ENCODE measurements at places on chromosomes 3 and 15.

DNA sequence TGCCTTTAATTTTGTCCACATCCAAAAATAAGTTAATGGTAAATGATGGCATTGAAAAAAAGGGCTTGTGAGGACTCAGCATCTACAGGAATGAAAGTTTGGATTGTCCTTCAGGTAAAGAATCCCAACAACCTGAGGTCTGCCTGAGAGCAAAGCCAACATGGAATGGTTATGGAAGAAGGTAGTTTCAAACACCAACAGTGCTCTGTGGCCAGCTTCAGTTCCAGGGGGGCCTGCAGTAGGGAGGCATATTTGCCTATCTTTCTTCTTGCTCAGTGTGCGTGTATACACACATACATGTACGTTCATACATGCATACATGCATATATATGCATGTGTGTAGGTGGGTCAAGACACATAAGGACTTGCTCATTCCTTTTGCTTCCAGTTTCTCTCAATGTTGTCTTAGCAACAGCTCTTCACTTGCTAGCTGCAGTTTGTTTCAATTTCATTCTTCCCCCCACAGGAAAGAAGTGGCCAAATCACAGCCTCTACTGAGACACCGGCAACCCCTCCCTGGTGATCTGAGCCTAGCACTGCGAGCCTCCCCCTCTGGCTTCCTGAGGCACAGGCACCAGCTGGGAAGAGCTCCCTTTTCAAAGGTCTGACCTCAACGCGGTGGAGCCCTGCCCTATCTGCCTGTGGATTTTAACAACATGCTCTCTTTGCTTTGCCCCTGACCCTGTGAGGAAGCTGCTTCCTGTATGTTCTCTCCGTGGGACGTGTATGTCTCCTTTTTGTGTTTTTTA lies 146.2 kb downstream of the KLF13 start:
- DNase-seq = no peak

- DNase-seq = no peak
Observed at GRCh38 chr3:93906245-93906644, 67.5 kb downstream of the PROS1 start.

DNA sequence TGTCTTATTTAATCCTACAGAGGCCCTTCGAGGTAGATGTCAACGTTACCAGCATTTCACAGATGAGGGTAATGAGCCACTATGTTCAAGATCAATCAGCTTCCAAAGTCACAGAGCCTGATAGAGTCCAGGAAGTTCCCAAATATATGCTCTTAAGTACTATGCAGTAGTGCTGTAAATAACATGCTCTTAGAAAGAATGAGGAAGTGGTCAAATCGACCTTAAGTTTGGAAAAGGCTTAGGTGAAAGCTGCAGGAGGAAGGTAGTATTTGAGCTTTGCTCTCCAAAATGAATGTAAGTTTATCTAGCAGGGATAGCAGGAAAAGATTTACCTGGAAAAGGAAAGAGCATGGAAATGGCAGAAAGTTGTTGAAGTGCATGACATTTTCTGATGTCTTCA lies 234.0 kb downstream of the RBMS3 start:
- DNase-seq = no peak

DNA sequence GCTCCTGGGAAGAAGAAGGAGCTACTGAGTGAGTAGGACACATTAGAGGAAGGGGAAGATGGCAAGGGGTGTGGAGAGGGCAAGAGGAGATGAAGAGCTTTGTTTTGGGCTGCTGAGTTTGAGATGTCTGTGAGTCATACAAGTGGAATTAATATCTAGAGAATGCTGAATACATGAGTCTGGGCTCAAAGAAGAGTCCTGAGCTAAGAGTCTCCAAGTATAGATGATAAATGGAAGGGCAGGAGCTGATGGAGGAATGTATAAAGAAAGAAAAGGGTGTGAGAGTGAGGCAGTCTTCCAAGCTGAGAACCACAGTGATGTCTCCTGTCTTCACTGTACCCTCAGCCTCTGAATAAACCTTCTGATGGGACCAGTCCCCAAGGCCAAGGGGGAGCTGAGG lies 205.5 kb upstream of the MRPL3 start:
- DNase-seq = no peak

DNA sequence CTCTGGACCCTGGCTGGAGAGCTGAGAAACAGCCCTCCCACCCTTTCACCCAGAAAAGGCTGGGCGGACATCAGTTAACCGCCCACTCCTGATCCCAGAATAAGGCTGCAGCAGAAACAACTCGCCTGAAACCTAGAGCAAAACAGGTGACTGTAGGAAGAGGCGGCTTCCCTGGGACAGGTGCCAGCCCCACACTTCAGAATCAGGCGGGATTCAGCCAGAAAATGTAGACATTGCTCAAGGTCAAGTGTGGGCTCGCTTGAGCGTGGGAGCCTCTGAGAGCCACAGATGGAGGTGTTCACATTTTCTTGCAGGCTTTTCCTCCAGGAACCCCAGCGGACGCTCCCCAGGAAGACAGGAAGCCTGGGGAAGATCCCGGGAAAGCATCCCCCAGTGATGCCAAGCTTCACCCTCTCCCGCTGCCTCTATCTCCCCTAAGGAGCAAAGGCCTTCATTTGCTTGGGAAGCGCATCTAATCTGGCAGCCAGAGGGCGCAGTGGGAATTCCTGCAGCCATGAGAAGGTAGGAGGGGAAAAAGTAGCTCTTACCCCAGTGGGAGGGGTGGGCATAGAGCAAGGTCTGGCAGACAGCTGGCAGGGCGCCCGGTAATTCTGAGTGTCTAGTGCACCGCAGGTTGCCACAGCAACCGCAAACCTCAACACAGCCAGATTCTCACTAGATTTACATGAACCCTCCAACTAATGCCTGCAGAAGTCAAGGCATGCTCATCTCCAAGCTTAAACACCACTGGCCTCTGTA lies 77.7 kb downstream of the OCA2 start:
- DNase-seq = no peak

DNA sequence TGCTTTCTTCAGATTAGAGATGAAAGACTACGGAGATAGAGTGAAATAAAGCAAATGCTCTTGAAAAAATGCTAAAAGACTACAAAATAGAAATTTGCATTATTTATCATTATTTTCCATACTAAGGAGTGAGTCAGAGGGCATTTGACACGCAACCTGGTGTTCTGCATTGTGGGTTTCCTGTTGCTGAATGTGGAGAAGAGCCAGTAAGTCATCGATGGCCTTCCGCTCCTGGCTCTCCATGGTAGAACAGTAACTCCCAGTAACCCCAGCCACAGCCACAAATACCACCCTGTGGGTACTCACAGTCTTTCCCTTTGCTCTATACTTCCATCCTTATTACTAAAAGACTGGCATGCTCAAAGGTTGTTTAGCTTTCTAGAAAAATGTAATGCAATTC lies 61.5 kb downstream of the CGGBP1 start:
- DNase-seq = no peak

- no peak for DNase-seq
Observed at GRCh38 chr3:63992516-63993209, 30.6 kb downstream of the PSMD6 start.

DNA sequence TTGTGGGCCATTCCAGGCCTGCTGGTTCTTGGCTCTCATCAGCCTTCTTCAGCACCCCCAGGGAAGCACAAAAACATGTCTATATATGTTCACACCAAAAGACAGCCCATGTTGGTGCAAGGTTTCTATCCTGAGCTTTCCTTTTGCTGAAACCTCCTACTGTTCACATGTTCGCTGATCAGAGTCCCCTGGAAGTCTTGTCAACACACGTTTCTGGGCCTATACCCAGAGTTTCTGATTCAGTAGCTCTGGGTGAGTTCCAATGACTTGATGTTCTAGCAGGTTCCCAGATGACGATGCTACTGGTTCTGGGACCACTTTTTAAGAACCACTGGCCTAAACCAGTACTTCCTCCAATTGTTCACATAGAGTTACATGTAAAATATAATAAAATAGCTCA lies 46.0 kb downstream of the SUCNR1 start:
- DNase-seq = no peak

DNA sequence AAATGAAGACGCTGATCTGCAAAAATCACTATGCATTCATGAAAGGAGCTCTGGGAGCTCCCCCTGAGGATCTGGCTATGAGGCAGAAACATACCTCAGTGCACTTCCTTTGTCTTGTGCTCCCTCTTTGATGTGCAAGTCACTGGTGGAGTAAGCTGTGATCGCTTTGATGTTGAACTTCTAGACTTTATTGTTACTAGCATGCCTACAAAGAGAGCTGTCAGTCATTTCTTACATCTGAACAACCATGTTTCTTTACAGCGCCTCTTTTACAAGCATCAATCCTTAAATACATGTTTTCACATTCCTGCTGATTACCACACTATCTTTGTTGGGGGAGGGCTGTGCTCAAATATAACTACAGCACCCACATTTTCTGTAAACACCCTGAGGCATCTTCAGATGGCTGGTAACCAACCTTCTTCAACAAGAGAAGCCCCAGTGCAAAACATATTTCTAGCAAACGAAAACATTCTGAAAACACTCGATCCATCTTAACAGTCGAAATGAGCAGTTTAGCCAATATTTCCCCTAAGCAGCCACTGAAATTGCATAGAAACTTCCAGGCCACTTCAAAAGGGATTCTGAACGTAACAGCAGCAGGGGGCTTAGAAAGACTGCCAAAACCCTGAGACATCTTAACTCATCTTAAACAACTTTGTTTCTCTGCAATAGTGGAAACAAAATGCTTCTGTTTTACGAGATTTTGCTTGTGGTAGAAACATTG lies 101.9 kb upstream of the ICE2 start:
- DNase-seq = no peak

- DNase-seq = no peak
Observed at GRCh38 chr3:190847436-190847835, 15.1 kb downstream of the GMNC start.

DNA sequence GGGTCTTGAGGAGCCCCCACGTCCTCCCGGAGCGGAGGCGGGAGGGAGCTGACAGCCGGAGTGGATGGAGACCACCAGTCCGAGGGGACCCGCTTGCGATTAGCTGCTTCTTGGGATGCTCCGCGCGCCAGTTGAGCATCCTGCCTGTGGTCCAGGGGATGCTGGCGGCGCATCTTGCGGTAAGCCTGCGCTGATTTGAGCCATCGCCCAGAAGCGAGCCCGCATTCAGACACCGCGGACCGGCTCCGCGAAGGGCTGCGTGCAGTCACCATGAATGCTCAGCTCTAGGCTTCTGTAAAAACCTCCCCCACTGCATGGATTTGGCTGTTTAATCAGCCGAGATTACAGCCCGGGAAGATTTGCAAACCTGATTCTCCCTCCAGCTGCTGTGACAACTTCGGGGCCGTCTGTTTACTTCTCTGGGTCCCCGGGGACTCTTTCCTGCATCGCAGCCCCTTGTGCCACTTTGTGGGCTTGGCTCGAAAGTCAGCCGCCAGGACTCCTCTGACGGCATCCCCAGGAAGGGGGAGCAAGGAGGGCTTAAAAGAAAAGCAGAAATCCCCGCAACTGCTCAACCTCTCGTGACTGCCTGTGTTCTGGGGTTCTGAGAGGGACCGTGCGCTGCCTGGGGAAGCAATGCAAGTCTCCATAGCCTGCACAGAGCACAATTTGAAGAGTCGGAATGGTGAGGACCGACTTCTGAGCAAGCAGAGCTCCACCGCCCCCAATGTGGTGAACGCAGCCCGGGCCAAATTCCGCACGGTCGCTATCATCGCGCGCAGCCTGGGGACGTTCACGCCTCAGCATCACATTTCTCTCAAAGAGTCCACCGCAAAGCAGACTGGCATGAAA lies 171.1 kb downstream of the KCNAB1 start:
- no peak for DNase-seq

GRCh38 chr3:176872771-176873209 lies 324.5 kb downstream of the TBL1XR1 start:
- DNase-seq = peak; percentile 27

DNA sequence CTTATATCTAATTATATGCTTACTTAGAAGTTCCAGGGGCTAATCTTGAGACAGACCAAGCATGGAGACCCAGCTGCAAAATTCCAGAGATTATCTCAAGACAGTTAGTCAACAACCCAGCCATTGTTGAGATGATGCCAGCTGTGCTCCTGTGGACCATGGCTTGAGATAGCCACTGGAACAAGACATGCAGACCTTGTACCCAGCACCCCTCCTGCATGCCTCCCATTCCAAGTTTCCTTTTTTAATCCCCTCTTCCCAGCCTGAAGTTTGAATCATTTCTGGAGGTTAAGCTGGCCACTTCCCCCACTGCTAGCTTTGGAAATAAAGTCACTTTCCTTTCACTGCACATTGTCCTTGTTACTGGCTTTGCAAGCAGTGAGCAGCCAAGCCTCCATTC lies 53.8 kb downstream of the IMPG2 start:
- no peak for DNase-seq
